ENCODE measurements at places on chromosomes 2 and 18. TPM values are rescaled to one million over a fixed set of nuclear protein-coding genes. Genes with fewer than 3 reads are reported as not detected.

ATG9A gene
- 24.5 TPM for total RNA-seq

VWC2L gene
- 20.9 TPM for total RNA-seq

FRZB gene
- total RNA-seq = 19.8 TPM

POMC gene
- total RNA-seq = 0.78 TPM

RBM45 gene
- 31.2 TPM for total RNA-seq

ZNF2 gene
- 11.1 TPM for total RNA-seq

PLA2R1 gene
- total RNA-seq = 1.7 TPM

ABCG5 gene
- under 0.01 TPM for total RNA-seq

DNA sequence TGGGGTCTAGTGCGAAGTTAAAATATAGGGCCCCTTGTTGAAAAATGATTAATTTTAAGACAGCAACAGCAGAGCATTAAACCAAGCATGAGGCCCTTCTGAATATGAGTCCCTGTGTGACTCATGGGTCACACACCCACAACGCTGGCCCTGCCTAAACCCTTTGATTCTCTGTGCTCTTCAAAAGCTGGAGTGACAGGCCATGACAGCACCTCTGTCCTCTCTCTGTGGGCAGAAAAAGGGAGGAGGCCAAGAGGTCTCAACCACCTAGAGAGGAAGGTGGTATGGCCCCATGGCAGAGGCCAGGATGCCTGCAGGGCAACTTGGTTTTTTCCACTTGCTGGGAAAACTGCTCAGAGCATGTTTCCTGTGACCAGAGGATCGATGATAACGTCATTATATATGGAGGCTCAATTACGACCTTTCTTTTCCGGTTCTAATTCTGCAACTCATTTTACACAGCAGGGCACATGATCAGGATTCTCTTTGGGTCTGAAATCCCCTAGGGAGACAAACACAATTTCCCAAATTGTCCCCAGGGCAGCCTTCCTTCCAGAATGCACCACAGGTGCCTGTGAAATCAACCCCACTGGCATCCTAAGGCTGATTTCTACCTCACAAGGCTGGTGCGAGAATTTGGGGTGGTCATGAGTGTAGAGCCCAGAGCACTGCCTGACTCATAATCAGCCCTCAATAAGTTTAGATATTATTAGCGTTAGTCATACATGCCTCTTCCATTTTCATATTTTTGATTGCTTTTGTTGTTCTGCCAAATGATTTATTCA is 102.0 kb upstream of the PPP1CB start:
- DNase-seq = no peak

GRCh38 chr2:9846554-9846953 is 3.3 kb downstream of the TAF1B start:
- no peak for DNase-seq

- no peak for DNase-seq
Observed at GRCh38 chr18:77115192-77115953, 17.2 kb downstream of the MBP start.

GRCh38 chr2:105377871-105378270 is 21.0 kb downstream of the FHL2 start:
- no peak for DNase-seq

DNA sequence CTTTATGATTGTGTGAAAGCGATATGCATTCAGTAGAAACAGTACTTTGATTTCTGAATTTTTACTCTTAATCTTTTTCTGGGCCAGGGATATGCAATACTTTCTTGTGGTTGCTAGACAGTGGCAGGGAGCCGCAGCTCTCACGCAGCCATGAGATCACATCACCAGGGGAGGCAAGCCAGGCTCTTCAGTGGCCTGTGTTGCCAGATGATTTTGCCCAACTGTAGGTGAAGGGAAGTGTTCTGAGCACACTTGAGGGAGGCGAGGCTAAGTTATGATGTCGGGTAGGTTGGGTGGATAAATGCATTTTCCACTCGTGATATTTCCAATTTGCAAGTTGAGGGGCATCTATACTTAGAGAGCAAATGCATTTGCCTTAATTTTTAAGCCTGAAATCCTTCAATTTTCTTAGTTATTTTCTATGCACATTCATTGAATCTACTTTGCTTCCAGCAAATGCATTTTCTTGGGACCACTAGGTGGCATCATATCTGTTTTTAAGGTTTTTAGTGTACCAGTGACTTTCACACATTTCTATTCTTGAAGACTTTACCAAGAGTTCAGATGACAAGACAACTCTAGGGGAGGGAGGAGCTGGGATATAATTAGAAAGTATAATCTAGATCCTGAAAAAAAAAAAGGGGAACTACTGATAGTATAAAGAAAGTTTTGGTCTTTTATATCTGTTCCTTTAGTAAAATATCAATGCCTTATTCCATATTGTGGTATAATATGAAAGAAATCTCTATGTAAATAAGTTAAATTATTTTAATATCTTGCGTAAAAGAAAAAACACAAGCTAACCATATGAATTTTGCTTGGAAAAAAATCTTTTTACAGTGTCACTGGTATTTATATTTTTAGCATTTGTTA is 643.3 kb downstream of the SOCS6 start:
- DNase-seq = no peak

DNA sequence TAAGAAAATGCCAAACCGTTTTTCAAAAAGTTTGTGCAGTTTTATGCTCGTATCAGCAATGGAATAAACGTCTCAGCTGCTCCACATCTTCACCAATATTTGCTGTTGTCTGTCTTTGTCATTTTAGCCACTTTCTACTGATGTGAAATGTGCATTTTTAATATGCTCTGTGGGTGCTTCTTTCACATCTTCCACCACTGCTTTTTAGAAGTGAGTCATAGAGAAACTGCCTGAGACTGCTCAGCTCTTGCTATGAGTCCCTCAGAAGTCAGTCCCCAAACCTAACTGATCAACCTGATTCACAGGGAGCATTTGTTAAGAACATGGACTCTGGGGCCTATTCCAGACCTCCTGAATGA is 41.0 kb upstream of the EPC2 start:
- no peak for DNase-seq

DNA sequence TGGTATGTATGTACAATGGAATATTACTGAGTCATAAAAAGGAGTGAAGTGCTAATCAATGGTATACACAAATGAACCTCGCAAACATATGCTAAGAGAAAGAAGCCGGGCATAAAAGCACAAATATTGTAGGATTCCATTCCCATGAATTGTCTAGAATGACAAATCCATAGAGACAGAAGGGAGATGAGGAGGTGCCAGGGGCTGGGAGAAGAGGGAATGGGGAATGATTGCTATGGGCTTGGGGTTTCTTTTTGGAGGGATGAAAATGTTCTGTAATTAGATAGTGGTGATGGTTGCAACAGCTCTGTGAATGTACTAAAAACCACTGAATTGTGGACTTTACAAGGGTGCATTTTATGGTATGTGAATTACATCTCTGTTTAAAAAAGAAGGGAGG is 73.5 kb downstream of the GLI2 start:
- no peak for DNase-seq

DNA sequence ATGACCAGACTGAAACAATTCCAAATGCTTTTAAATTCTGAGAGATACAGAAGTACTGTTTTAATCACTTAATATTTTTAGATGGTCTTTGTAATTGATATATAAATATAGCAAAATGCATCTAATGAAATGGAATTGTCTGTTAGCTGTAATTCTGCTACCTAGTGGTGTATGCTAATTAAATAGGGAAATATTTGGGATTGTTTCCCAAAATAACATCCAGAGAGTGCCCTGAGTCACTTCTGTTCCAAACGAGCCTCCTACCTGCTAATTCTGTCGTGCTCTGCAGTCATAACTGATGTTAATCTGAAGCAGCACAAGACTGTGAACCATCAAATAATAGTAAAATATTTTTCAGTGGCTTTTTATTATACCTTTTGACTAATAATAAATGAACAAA is 71.4 kb upstream of the NOSTRIN start:
- no peak for DNase-seq

GRCh38 chr2:768451-768850 is 91.2 kb upstream of the TMEM18 start:
- DNase-seq = no peak

DNA sequence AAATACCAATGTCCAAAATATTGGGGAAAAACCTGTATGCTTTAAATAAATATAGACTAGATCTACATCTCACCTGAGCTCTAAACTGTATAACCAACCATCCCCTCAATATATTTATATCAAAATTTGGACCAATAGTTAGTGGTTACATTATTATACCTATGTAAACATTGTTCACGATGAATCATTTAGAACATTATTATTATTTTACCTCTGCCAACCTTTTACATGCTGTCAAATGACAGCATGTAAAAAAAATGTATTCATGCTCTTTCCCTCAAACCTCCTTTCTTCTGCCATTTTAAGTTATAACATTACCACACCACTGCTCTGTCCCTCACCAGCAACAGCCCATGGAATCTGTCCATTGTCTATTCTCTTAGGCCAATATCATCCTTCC is 9.6 kb downstream of the FTCDNL1 start:
- no peak for DNase-seq

DNA sequence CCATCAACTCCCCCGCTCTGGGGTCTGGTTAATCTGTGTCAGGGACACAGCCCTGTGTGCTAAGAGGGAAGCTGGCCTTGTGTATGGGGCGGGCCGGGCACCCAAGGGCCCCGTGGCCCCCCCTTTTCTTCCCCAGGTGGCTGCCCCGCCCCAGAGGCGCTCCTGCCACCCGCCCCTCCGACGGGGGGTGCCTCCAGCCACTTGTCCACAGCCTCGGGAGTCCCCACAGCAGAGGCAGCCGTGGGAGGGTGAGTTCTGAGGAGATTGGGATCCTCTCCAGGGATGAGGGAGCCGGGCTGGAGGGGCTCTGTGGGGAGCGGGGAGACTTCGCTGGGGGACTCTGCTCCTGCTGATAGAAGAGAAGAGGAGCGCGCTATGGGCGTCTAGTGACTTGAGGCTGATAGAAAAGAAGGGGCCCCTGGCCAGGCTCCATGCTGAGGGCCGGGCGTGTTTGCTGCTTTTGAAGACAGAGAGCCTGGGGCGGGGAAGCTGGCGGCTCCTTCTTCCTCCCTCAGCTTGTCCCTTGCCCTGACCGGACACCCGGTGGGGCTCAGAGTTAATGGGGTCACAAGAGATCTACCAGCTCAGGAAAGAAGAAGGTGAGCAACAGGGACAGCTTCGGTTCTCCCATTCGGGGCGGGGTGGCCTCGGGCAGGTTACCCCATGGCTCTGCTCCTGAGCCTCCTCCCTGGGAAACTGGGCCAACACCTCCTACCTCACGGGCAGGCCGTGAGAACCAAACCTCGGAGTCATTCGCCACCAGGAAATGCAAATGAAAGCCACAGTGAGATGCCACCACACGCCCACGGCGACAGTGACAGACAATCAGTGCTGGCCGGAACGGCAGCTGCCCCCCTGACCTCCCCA is 89.4 kb upstream of the TAF1B start:
- DNase-seq = no peak

DNA sequence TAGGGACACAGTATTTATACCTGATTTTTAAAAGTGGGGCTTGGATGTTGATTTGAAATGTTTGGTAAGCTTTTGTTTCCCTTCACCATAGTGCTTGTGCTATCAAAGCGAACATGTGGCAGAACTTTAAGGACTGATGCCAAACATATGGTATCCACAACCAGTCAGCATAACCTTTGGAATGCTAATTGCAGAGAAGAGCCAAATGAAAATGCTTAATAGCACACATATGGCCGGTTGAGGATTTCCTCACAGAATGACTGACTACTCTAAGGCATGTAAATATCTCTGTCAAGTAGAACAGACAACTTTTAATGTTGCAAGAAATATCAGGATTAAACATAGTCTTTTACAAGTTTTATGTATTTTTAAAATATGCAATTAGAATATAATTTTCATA is 120.9 kb upstream of the COL3A1 start:
- DNase-seq = no peak

- no peak for DNase-seq
Observed at GRCh38 chr2:16014802-16015201, 74.5 kb downstream of the MYCN start.

DNA sequence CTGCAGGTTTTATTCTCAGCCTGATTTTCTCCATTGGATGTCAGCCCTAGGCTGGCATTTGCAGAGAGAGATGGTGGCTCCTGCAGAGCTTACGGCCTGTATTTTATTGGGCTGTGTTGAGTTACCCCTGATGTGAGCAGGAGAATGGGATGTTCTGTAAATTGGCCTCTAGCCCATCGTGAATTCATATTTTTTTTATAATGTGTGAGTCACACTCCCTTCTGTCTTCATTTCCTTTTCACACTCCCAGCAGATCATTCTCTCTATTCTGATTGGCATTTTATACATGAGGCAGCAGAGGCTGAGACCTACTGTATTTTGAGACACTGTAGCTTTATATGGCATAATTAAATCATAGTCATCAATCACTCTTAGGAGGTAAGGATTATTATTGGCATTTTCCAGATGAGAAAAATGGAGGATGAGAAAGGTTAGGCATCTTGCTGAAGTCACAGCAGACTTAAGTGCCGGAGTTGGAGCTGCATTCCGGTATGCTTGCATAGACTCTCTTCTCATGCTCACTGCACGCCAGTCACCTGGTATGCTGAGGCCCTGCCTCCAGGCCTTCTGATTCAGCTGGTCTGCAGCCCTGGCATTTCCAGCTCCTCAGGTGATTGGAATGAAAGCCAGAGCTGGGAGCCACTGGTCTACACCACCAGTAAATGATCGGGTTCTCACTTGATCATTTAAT is 142.4 kb downstream of the NEDD4L start:
- no peak for DNase-seq

GRCh38 chr2:205681401-205682238 is 681 bp upstream of the NRP2 start:
- DNase-seq = no peak

DNA sequence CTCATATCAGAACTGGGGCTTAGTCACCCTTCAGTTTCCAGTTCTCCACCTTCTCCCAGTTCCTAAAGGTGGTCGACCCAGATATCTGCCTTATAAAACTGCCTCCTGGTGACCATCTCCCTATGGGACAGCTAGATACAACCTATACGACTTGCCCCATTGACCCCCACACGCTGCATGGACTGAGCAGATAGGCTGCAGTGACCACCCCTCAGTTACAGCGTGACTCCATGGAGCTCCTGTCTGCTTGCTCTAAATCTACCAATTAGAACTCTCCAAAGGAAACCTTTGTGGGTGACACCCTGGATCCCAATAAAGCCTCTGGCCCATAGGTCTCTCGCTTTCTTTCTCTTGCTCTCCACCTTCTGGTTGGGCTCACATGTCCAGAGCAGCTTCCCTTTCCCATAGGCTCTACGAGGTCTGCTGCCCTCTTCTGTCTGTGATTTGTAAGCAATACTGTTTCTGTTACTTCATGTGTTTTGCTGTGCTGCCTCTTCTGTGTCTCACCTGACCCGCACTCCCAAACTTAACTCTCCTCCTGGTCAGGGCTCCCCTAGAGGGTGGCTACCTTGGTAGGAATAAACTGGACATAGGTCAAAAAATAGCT is 971.3 kb upstream of the FAM98A start:
- DNase-seq = peak; percentile 1

GRCh38 chr2:196449083-196449482 is 190.4 kb upstream of the CCDC150 start:
- DNase-seq = no peak

DNA sequence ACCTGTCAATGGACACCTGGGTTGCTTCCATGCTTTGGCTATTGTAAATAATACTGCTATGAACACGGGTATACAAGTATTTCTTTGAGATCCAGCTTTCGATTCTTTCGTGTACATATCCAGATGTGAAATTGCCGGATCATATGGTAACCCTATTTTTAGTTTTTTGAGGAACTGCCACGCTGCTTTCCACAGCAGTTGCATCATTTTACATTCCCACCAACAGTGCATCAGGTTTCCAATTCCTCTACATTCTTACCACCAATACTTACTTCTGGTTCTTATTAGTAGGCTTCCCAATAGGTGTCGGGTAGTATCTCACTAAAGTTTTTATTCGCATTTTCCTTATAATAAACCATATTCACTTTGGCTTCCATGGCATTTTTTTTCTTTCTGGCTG is 69.6 kb downstream of the PID1 start:
- DNase-seq = no peak

- DNase-seq = no peak
Observed at GRCh38 chr18:47968721-47969120, 38.3 kb upstream of the SMAD2 start.

Data from occipital lobe (tissue), 3 donors.